Activated T-cell treated with anti-CD3 and anti-CD28 coated beads, Interleukin-2, amount 50 U/mL, for 24 hours (primary cell): ENCODE measurements at places on chromosomes 12 and 14.
A peak's percentile ranks its signal among the peaks of the same experiment; 100 is the strongest.

DNA sequence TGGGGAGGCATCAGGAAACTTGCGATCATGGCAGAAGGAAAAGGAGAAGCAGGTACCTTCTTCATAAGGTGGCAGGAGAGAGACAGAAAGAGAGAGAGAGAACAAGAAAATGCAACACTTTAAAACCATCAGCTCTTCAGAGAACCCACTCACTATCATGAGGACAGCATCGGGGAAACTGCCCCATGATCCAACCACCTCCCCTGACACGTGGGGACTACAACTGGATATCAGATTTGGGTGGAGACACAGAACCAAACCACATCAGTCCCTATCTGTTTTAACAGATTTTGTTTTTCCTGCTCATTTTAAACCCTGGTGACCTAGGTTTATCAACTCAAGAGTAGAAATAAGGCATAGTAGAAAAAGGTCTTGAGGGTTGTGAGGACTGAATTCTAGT lies 210.1 kb upstream of the PLXNC1 start:
- DNase-seq, result no peak

GRCh38 chr12:112599871-112600270 lies 181.1 kb downstream of the PTPN11 start:
- no peak for DNase-seq

GRCh38 chr12:88884600-88884999 lies 304.3 kb upstream of the KITLG start:
- DNase-seq, result no peak

DNA sequence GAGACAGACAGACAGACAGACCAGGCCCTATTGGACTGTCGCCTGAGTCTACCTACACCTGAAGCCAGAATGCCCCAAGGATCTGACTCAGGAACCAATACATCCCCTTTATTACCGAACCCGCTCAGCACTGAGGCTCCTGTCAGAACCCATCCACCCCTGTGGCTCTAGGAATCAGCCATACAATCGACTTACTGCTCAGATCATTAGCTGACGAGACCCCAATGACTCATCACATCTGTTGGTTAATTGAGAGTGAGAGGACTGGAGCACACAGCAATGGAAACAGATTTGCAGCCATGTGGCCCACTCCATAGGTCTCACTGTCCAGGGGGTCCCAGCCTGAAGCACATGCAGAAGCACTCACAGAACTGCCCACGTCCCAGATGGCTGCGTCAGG lies 15.2 kb downstream of the ITPK1 start:
- no peak for DNase-seq

GRCh38 chr12:1517734-1518525 lies 76.5 kb downstream of the FBXL14 start:
- no peak for DNase-seq

DNA sequence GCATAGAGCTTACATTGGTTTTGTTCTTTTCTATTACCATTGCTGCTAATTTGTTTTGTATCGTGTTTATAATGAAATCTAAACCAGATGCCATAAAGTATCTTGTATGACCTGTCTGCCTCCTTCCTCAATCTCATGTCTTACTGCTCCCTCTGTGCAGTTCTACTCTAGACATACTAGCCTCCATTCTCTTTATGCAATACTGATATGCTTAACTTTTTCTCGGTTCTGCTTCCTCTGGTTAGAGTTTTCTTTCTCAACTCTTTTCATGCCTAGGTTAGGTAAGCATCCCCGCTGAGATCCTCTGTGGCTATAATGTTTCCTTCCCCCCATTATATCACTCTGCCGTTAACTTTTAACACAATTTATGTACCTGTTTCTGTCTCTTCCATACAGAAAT lies 852.3 kb downstream of the TRHDE start:
- no peak for DNase-seq

GRCh38 chr14:102238131-102238530 lies 66.8 kb downstream of the MOK start:
- no peak for DNase-seq

- DNase-seq, result no peak
Observed at GRCh38 chr12:112116232-112117060, 7.9 kb upstream of the NAA25 start.

GRCh38 chr12:119168721-119169120 lies 10.0 kb upstream of the HSPB8 start:
- DNase-seq, result no peak

GRCh38 chr14:59897757-59898383 lies 22.1 kb upstream of the LRRC9 start:
- DNase-seq, result no peak

- peak; percentile 33 for DNase-seq
Observed at GRCh38 chr14:91363776-91364523, 53.7 kb downstream of the CCDC88C start.

DNA sequence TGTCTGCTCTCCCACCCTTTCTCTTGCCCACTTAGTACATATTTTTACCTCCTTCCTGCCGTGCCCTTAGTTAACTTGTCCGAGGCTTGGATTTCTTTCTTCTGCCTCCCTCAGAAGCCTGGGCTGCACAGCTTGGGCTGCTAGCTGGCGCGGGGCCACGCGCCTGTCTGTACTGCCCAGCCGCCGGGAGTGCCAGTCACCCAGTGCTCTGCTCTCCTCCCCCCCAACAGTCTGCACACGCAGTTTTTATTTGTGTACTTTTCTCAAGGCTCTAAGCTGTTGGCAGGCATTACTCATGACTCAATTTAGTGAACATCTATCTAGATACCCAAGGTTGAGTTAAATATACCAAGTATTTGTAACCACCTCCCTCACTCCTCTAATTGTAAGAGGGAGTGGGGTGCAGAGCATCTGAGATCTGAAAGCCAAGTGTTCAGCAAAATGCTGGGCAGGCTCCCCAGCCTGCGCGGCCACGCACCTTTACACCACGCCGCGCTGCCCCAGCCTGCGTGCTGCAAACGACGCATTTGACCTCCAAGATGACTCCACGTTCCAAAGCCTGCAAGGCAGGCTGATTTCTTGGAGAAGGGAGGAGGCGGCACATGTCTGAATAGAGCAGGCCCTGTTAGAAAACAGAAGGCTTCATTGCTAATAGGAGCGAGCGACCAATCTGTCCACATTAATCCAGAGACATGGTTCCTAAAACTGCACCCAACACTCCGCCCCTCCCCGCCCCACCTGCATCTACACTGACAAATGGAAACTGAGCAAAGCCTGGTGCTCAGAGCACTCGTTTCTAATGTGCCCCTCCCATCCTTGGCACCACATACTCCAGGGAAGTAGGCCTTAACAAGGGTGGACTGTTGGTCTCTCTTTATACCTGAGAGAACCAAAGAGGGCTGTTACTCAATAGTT lies 18.2 kb upstream of the CACNA2D4 start:
- peak; percentile 9 for DNase-seq

- DNase-seq, result no peak
Observed at GRCh38 chr14:31203414-31203742, 4.2 kb downstream of the HECTD1 start.

DNA sequence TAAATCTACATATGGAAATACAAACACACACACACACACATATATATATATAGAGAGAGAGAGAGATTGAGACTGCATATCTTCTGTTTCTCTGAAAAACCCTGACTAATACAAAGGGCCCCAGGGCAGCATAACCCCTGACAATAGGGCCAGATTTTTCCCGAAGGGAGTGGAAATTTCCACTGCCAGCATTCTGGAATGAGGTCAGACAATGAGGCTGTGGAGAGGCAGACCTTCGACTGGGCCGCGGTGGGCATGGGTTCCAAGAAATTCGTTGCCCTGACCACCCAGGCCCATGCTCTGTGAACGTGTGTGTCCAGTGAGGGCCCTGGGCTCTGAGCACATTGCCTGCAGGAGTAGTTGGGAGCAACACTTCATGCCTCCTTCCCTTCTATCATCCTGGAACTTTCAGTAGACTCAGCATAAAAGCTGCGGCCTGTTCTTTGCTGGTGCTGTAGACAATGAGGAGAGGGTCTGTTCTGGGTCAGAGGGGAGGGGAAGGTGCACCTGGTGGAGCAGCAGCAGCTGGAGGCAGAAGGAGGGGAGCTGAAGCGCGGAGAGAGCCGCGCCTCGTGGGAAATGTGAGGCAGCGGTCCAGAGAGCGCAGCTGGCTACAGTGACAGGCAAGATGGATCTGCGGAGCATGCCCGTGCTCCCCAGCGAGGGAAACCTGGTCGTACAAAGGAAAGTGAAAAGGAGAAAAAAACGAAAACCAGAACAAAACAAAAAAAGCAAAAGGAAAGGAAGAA lies 25.6 kb upstream of the CCDC60 start:
- DNase-seq, result no peak

DNA sequence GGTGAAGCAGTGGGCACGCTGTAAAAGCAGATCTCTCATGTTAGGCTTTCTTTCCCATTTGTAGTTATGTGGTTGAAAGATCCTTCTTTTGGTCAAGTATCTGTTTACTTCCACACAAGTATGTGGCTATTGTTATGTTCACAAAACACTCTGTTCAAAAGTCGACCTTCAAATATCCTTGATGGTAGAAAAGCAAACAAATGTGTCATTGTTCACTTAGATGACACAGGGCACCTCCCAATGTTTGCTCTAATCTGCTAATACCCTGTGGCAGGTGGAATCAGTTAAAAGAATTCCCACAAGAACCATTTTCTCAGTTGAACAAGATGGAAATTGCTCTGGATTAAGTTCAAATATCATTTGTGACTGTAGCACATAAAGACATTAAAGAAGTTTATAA lies 43.6 kb upstream of the NAA30 start:
- no peak for DNase-seq

DNA sequence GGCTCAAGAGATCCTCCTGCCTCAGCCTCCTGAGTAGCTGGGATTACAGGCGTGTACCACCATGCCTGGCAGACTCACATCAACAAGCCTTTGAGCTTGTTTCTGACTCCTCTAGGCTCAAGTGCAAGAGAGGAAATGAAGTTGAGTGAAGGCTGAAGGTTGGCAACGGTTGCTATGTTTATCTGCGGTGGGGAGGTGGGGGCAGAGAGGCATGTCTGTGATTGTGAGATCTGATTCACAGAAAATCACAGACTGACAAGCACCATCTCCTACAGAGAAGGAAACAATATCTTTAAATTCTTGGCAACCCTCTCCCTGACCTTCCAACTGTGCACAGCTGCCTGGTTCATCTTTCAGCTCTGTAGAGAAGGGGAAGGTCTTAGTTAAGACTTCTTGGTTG lies 22.1 kb upstream of the NINJ2 start:
- peak; percentile 72 for DNase-seq

DNA sequence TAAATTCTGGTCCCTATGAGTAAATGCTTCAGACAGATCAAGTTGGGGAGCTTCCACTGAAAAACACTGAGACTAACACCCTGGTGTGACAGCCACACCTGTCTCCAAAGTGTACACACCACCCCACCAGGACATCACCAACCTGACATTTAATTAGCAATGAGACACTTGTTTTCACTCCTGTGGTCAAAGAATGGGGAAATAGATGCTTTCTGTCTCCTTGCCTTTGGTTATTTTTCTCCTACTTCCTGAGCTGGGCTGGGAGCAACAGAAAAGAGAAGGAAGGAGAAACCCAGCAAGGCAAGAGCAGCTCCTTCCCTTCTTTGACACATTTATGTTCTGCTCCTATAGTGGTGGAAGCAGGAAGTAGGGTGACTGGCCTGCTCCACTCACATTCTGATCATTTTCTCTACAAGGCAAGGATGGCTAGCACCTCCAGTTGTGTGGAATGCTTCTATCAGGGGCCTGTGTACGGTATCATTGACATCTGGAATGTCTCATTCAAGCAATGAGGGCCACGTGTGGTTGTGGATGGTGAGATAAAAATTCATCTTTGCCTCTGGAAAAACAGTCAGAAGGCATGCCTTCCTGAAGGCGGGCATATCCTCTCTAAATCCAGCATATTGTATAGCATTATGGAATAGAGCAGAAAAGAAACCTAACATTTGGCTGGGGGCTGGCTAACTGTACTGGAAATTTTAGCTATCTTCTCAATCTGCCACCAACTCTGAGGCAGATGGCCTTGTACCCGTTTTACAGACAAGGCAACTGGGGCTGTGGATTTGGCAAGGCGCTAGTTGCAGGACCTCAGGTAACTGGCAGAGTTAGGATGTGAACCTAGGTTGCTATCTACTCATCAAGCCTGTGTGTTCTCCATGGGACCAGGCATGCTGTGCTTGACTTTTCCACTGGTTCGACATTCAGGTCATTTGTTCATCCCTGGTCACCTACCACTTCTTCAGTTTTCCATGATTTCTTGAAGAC lies 24.8 kb upstream of the LGALS3 start:
- DNase-seq, result no peak
